H9 (cell line): ENCODE measurements at places on chromosomes 4 and X.

DNA sequence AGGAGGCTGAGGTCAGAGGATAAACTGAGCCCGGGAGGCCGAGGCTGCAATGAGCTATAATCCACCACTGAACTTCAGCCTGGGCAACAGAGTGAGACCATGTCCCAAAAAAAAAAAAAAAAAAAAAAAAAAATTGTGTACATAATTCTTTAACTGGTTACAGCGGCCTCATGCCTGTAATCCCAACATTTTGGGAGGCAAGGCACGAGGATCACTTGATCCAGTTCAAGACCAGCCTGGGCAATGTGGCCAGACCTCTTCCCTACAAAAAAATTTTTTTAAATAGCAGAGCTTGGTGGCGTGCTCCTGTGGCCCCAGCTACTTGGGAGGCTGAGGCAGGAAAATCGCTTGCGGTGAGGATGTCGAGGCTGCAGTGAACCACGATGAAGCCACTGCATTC is 9.3 kb downstream of the KLHL15 start:
- DNase-seq = no peak

DNA sequence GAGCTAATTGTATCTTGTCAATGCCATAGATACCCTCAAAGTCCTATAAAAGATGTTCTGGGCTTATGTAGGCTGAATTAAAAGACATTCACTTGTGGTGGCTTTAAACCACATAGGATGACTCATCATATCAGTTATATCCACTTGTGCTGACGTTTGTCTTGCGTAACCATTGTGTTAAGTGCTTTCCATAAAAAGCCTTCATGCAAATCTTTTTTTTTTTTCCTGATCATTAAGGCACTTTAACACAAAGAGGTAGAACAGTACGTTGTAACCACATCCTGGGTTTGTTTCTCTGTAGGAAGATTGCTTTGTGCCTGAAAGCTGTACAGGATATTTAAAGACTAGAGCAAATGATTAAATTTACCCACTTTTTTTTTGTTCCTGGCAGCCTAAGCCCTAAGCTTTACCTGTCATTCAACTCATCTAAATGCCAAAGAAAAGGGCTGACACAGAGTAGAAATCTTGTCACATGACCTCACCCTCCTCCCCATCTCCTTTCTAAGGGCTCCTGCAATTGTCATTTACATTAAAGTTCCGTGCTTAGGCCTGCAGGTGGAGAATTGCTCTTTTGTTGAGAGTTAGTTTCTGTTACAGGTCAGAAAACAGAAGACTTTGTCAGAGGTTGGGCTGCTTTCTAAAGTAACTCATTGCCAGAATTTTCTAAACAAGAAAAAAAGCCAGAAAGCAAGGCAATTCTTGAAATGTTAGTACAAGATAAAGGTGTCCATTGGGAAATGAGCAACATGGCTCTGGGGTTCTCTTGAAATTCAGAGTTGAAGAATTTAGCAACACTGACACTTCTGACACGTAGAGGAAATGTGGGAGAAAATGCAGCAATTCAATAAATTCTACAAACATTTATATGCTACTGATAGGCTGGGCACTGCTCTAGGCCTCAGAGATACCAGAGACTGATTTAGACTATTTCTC is 555.6 kb downstream of the PPARGC1A start:
- DNase-seq = peak; percentile 61

DNA sequence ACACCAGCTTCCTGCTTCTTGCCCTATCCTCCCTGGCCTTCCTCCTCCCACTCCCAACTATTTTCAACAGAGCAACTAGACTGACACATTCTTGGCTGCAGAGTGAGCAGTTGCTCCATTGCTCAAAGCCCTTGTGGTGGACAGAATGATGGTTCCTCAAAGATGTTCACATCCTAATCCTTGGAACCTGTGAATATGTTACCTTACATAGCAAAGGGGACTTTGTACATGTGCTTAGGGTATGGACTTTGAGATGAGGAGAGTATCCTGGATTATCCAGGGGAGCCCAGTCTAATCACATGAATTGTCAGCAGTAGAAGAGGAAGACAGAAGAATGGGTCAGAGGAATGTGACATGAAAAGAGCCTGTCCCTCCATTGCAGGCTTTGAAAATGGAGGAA is 24.9 kb upstream of the HOPX start:
- DNase-seq = no peak

DNA sequence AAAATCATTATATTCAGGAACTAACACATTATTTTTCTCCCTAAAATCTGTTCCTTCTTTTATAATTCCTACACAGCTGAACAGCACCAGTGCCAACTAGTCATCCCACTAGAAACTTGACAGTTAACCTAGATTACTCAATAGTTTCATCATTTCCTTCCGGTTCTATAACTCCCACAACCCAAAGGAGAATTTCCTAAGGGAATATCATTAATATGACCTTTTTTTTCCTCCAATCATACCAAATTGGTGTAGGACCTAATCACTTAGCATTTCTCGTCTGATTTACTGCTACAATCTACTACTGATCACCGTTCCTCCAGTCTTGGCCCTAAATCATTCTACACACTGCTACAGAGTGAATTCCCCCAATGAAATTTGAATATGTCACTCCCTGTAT is 45.9 kb downstream of the WDFY3 start:
- DNase-seq = no peak

DNA sequence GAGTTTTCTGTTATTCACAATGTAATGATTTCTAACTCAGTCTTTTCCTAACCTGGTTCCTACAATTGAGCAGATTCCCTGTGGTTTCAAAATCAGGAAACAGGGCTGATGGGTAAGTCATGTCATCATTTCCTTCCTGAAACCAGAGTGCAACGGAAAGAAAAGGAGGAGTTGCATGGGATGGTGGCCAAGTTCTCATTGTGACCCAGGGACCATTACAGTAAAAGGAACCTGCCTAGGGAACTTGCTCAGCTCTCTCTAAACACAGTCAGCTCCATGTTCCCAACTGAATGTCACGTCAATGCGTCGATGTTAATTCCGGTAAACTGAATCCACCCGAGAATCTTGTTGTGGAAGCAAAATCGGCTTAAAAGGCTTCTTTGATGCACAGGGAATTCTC is 51.2 kb downstream of the LGI2 start:
- peak; percentile 5 for DNase-seq

GRCh38 chr4:83582289-83582785 is 46.4 kb downstream of the GPAT3 start:
- no peak for DNase-seq

DNA sequence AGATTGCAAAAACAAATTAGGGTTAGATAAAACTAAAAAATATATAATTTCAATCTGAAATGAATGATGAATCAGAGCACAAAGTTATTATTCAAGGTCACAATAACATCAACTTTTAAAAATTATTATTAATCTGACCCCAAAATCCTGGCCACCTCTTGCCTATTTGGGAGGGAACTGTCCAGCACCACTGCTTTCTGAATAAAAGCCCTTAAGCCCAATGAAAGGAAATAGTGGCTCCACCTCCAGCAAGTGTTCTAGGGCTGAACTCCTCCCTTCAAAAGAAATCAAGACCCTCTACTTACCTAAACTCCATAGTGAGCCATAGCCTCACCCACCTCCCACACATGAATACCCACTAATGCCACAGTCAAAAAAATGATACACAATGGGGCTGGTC is 208.2 kb downstream of the PARM1 start:
- DNase-seq = no peak

DNA sequence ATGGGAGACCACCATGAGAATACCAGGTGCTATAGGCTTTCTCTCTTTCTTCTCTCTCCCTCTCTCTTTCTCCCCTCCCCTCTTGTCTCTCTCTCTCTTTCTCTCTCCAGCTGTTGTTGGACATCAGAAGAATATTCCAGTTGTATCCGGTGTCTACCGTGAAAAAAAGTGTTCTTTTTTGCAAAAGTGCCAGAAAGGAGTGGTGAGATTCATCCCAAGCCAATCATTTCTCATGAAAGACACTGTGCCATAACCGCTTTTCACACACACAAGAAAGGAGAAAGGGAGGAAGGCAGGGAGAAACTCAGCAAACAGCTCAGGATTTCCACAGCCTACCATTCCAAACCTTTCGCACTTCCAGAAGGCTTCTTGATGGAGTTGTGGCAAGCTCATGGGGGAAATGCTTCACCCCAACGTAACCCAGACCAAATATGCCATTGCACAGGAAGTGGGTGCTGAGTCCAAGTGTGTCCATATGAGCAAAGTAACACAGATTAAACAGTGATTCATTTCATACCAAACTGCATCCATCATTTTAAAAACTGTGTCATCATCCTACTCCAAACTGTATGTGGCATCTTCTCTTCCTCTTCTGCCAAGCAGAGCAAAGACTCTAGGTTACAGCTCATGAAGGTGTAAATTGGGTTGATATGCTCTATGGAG is 224.0 kb downstream of the APBB2 start:
- DNase-seq = no peak

GRCh38 chr4:12778706-12779105 is 705.4 kb downstream of the RAB28 start:
- DNase-seq = no peak

- no peak for DNase-seq
Measured at GRCh38 chr4:95513022-95513421, 35.8 kb downstream of the UNC5C start.

GRCh38 chr4:148355442-148356123 is 86.6 kb downstream of the NR3C2 start:
- DNase-seq = no peak

DNA sequence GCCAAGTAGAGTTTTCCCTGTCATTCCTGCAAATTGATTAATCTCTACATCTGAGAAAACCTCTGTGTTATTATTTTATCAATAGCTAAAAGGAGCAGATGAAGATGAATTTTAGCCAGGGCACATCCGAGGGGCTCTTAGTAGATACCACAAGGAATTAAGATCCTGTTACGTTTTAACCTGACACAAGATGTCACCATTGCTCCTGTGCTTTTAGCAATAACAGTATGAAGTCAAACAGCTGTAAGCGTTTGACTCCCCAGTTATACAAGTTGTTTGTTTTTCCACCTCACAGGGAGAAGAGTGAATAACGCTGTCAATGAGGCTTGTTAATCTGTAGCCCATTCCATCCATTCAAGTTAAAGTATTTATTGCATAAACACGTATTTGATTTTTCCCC is 76.0 kb upstream of the AP1S2 start:
- DNase-seq = no peak

DNA sequence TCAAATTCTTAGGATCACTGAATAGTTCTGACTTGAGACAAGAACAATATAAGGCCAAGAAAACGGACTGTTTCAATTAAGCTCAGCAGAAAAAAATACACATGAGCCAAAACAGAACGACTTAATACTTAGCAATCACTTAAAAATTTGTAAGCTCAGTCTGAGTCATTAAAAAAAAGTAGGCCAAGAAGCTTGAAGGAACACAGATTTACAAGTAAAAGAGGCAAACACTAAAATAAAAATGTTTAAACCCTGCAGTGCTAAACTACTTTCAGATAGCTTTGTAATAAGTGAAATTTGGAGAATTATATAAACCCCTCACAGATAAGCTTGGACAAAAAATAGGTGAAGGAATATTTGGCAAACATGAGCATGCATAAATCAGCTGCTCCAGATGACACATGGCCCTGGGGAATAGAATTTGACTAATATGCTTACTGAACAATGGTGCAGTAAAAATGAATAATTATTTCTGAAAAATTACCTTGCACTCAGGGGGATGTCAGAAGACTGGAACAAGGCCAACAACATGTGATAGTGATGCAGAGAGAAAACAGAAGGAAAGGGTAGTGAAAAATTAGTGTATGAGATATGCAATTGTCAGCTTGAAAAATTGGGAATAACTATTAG is 49.6 kb downstream of the LNX1 start:
- no peak for DNase-seq

DNA sequence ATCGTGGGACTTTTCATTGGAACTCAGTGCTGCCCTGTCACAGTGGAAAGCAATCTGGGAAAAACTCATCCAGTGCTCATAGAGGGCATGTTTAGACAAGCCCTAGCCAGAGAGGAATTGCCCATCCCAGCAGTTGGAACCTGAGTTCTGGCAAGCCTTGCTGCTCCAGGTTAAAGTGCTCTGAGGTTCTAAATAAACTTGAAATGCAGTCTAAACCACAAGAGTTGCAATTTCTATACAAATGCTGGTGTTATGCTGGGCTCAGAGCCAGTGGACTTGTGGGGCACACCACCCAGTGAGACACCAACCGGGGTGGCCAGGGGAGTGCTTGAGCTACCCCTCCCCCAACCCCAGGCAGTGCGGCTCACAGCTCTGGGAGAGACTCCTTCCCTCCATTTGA is 142.8 kb upstream of the PPP1R2C start:
- DNase-seq = no peak

DNA sequence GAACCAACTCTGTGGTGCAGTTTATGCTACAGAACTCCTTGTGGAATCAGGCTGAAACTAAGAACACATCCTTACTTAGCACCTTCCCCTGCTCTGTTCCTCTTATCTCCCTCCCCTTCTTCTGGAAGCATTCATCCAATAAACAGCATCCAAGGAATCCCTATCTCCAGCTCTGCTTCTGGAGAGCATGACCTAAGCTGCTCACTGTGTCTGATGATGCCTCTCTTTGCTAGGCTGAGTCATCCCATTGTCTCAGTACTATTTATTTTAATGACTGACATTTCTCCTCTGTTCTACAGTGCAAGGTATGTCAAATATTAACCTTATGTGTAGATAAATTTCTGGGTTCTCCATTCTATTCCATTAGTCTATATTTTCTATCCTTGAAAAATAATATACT is 71.2 kb downstream of the BEND2 start:
- no peak for DNase-seq

DNA sequence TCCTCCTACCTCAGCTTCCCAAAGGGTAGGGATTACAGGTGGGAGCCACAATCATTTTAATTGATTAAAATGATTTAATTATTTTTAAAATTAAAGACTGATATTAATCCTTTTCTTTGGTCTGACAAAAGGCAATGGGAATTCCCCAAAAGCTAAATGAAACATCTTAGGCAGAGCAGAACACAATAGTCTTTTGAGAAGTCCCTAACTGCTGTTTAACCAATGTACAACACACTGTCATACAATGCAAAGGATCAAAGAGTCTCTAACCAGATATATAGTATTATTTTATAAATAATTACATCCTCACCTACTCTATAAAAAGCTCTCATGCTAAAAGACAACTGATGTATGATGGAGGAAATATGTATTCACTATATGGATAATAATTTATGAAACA is 47.0 kb downstream of the THAP9 start:
- no peak for DNase-seq

GRCh38 chrX:87338510-87338909 is 179.1 kb upstream of the KLHL4 start:
- DNase-seq = no peak

GRCh38 chr4:144648042-144648441 is 2.1 kb downstream of the HHIP start:
- DNase-seq = no peak

DNA sequence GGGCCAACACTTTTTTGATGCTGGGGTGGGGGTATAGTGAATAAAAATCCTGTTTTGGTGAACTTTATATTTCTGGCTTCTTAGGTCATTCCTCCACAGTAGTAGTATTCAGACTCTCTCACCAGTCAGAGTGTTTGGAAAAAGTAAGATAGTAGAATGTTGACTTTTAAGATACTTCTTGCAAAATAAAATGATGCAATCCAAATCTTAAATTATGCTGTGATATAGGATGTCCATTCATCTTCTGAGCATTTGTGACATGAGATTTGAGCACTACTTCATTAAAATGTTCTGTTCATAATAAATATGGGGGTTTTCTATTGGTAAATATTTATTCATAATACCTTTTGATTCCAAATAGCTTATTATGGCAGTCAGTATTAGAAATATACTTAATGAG is 70.1 kb downstream of the BMP2K start:
- DNase-seq = no peak
